ENCODE measurements at places on chromosomes 4 and X. TPM values are rescaled to one million over a fixed set of nuclear protein-coding genes. Genes with fewer than 3 reads are reported as not detected.

- no peaks in the 10 kb centered on the region for H3K36me3 ChIP-seq
- H3K4me3 ChIP-seq = no peak overlapping the region
- H3K4me1 ChIP-seq = no peaks in the 10 kb centered on the region
- no peaks in the 10 kb centered on the region for H3K27me3 ChIP-seq
These were observed 8.8 kb upstream of the XIAP start for GRCh38 chrX:123851079-123851478.

PCDH18 gene
- 22.4 TPM for total RNA-seq

DNA sequence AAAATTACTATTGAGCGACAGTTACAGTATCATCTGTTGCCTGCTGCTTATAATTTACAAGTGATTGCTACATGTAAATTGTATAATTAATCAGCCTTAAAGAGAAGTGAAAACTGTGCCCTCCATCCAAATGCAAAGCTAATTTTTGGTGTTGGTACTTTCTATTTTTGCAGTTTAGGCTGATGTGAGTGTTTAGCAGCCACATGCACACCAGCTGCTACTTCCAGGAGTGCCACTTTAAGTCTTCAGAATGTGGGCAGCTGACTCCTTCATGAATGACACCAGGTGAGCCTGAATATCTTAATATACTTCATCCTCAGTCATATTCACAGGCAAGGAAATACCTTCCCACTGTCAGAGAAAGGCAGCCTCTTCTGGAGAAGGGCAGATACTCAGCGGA lies 149.8 kb upstream of the RASGEF1B start:
- H3K27ac ChIP-seq = no peak overlapping the region
- H3K4me1 ChIP-seq = no peaks in the 10 kb centered on the region
- H3K36me3 ChIP-seq = no peaks in the 10 kb centered on the region

GRCh38 chr4:148415500-148415899 lies 26.7 kb downstream of the NR3C2 start:
- no peaks in the 10 kb centered on the region for H3K27me3 ChIP-seq
- H3K36me3 ChIP-seq = no peaks in the 10 kb centered on the region
- H3K27ac ChIP-seq = no peak overlapping the region
- no peak overlapping the region for H3K4me3 ChIP-seq
- no peak for DNase-seq
- no peaks in the 10 kb centered on the region for H3K4me1 ChIP-seq

GRCh38 chrX:1249101-1249887 lies 19.3 kb upstream of the CSF2RA start:
- DNase-seq = no peak
- H3K27me3 ChIP-seq = no peaks in the 10 kb centered on the region
- peaks cover 17% of the 10 kb centered on the region for H3K4me1 ChIP-seq
- H3K36me3 ChIP-seq = no peaks in the 10 kb centered on the region

PAGE2 gene
- not detected for total RNA-seq

- H3K4me3 ChIP-seq = no peak overlapping the region
- H3K27me3 ChIP-seq = no peaks in the 10 kb centered on the region
- H3K4me1 ChIP-seq = no peaks in the 10 kb centered on the region
- no peak for DNase-seq
These were observed 518 bp downstream of the TACR3 start for GRCh38 chr4:103719105-103719829.

- no peak overlapping the region for H3K27ac ChIP-seq
- no peaks in the 10 kb centered on the region for H3K27me3 ChIP-seq
- H3K4me1 ChIP-seq = no peaks in the 10 kb centered on the region
- H3K4me3 ChIP-seq = no peak overlapping the region
- no peak for DNase-seq
- H3K36me3 ChIP-seq = no peaks in the 10 kb centered on the region
These were observed 299.0 kb downstream of the NR3C2 start for GRCh38 chr4:148143174-148143573.

GRCh38 chr4:163528653-163529052 lies 34.2 kb downstream of the TMA16 start:
- H3K27ac ChIP-seq = no peak overlapping the region
- no peaks in the 10 kb centered on the region for H3K27me3 ChIP-seq
- H3K4me1 ChIP-seq = no peaks in the 10 kb centered on the region
- no peak overlapping the region for H3K4me3 ChIP-seq

- no peak for DNase-seq
- H3K27me3 ChIP-seq = no peaks in the 10 kb centered on the region
- H3K36me3 ChIP-seq = no peaks in the 10 kb centered on the region
- peak overlapping the region; percentile 67 for H3K27ac ChIP-seq
- H3K4me1 ChIP-seq = peaks cover 5% of the 10 kb centered on the region
These were observed 61.9 kb upstream of the NFKB1 start for GRCh38 chr4:102439236-102439614.

DNA sequence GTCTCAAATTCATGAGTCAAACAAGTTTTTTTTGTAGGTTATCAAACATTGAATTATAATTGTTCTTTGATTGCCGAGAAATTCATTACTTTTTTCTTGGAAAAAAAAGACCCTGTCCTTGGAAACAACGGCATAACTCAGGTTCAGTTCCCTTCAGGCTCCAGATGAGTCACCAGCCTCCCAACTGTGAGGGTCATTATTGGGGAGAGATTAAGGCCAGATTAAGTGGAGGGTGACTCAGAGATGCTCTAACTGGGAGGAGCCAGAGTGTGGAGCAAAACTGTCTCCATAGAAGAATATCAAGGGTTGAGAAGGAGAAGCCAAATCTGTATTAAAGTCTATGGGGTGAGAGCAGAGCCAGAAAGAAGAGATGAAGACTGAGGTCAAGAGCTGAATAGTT lies 9.6 kb downstream of the ADGRG4 start:
- H3K4me1 ChIP-seq = no peaks in the 10 kb centered on the region
- H3K27ac ChIP-seq = no peak overlapping the region
- H3K36me3 ChIP-seq = no peaks in the 10 kb centered on the region
- DNase-seq = no peak

- no peaks in the 10 kb centered on the region for H3K27me3 ChIP-seq
- H3K36me3 ChIP-seq = no peaks in the 10 kb centered on the region
- H3K4me3 ChIP-seq = peak within 1 kb of the TSS; percentile 31
- peak within 1 kb of the TSS; percentile 9 for H3K27ac ChIP-seq
- H3K4me1 ChIP-seq = no peaks in the 10 kb centered on the region
- no peak for DNase-seq
These were observed at the start of gene PAK3 for GRCh38 chrX:111095974-111096895. Gene PAK3, plus strand, starts transcription at chrX:111096191. Its CDS starts 26,913 bp downstream, at chrX:111123104.

DNA sequence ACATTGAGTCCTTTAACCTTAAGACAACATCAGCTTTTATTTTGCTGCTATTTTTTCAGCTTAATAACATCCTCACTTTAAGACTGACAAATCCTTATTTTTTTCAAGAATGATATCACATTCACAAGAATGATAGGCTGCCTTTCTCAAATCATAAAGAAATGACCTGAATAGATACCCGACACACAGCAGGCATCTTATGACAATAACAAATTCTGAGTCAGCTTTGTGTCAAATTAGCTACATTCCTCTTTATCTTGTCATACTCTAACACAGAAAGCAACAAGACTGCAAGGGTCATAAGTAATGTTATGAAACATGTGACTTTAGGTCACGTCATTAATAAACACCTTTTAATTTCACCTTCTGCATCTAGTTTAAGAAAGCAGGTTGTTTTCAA lies 2387.6 kb downstream of the PCDH7 start:
- no peak for DNase-seq
- H3K27ac ChIP-seq = no peak overlapping the region
- H3K36me3 ChIP-seq = no peaks in the 10 kb centered on the region
- H3K4me1 ChIP-seq = no peaks in the 10 kb centered on the region

GRCh38 chrX:9790866-9791265 lies 4.6 kb downstream of the SHROOM2 start:
- no peaks in the 10 kb centered on the region for H3K4me1 ChIP-seq
- H3K27me3 ChIP-seq = no peaks in the 10 kb centered on the region
- peak overlapping the region; percentile 39 for H3K27ac ChIP-seq
- no peak overlapping the region for H3K4me3 ChIP-seq
- no peak for DNase-seq

TBC1D8B gene
- 3.4 TPM for total RNA-seq

HSFX2 gene
- not detected for total RNA-seq

SMIM20 gene
- 13.7 TPM for total RNA-seq

GRCh38 chr4:19776021-19776459 lies 475.7 kb upstream of the SLIT2 start:
- H3K27me3 ChIP-seq = no peaks in the 10 kb centered on the region
- no peak overlapping the region for H3K4me3 ChIP-seq
- H3K27ac ChIP-seq = no peak overlapping the region
- H3K4me1 ChIP-seq = no peaks in the 10 kb centered on the region
- DNase-seq = no peak
- no peaks in the 10 kb centered on the region for H3K36me3 ChIP-seq

- H3K27me3 ChIP-seq = no peaks in the 10 kb centered on the region
- H3K36me3 ChIP-seq = peaks cover 41% of the 10 kb centered on the region
- DNase-seq = no peak
- no peak overlapping the region for H3K27ac ChIP-seq
- no peaks in the 10 kb centered on the region for H3K4me1 ChIP-seq
- no peak overlapping the region for H3K4me3 ChIP-seq
These were observed 31.1 kb downstream of the METTL14 start for GRCh38 chr4:118716304-118716703.

DNA sequence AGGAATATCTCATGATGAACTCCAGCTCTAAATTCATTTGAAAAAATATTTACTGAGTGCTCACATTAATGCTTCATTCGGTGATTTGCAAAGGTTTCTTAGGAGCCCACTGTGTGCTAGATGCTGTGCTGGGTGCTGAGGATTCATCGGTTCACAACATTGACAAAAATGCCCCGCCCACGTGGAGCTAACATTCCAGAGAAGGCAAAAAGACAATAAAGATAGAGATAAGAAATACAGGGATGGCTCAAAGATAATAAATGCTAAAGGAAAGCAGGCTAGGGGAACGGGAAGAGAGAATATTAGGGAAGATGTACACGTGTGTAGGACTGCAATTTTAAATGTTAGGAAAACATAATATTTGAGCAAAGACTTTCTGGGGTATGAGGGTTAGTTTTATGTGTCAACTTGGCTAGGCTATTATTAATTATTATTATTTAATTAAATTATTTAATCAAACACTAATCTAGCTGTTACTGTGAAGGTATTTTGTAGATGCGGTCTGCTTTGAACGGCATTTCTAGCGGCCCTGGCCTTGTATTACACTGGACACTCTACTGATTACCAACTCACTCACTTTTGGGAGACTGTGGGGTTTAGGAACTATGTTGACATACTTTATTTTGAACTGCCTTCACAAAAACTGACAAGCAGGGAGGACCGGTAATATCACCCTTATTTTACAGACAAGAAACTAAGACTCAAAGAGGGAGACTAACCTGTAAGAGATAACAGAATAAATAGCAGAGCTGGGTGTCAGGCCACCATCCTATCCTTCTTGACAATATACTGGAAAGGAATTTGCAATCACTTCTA lies 61.9 kb upstream of the IRF2 start:
- H3K4me1 ChIP-seq = peaks cover 35% of the 10 kb centered on the region
- H3K27ac ChIP-seq = peak overlapping the region; percentile 96
- DNase-seq = no peak

- DNase-seq = no peak
- H3K36me3 ChIP-seq = no peaks in the 10 kb centered on the region
- no peak overlapping the region for H3K4me3 ChIP-seq
These were observed 115.8 kb upstream of the DDIT4L start for GRCh38 chr4:100306018-100306417.

- H3K4me1 ChIP-seq = no peaks in the 10 kb centered on the region
- H3K27ac ChIP-seq = no peak overlapping the region
- no peaks in the 10 kb centered on the region for H3K27me3 ChIP-seq
- no peak overlapping the region for H3K4me3 ChIP-seq
- DNase-seq = no peak
These were observed 151.0 kb downstream of the NHS start for GRCh38 chrX:17525762-17526555.

DNA sequence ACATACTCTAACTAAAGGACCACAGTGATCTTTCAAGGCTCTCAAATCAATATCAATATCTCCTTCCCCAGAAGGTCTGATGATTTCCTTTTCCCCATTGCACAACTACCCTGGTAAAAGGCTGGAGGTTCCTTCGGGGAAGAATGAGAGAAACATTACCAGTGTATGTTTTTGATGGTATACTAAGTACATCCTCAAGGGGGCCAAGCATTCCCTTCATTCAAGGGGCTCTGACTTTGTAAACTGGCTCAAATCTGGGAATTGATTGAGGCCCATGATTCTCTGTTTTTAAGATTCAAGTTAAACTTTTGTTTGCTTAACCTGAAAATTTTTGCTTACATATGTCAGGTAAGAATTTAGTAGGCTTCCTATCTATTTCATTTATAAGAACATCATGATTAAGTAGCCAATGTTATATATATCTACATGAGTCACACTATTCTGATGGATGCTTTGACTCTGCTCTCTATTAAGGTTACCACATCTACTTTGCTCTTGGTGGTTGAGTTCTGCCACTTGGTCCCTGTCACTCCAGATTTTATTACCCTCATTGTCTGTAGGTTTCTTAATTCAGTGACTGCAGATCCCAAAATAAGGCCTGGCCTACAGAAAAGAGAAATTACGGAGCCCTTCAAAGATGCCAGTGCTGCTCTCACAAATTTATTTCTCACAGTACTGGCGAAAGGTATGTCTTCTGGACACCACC lies 16.4 kb upstream of the GUCY1B1 start:
- H3K4me3 ChIP-seq = no peak overlapping the region
- no peaks in the 10 kb centered on the region for H3K27me3 ChIP-seq
- H3K27ac ChIP-seq = no peak overlapping the region
- H3K36me3 ChIP-seq = no peaks in the 10 kb centered on the region
- no peak for DNase-seq

- H3K4me1 ChIP-seq = peaks cover 9% of the 10 kb centered on the region
- H3K27me3 ChIP-seq = peaks cover 15% of the 10 kb centered on the region
- no peaks in the 10 kb centered on the region for H3K36me3 ChIP-seq
- peak within 1 kb of the TSS; percentile 58 for H3K4me3 ChIP-seq
- peak within 1 kb of the TSS; percentile 77 for H3K27ac ChIP-seq
- DNase-seq = no peak
These were observed at the start of gene NDNF for GRCh38 chr4:121072224-121073003. Gene NDNF, minus strand, starts transcription at chr4:121072535. Its CDS starts 26,698 bp downstream, at chr4:121045837.

RGN gene
- total RNA-seq = 0.75 TPM

DNA sequence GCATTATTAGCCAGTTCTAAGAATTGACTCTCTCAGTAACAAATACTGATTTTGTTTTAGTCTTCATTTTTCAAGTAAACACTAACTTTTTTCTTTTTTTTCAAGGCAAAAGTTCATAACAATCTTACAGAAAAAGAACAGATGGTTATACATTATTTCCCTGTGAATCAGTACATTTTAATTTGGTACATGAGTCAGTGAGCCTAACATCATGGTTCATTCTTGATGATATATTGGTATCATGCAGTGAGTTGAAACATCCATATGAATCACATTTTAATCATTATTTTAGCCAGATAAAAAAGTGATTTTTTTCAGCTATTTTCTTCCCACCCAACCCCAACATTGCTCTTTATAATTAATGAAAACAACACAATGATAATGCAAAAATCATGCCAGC lies 184.3 kb upstream of the TACR3 start:
- no peak overlapping the region for H3K4me3 ChIP-seq
- no peaks in the 10 kb centered on the region for H3K36me3 ChIP-seq
- no peaks in the 10 kb centered on the region for H3K4me1 ChIP-seq
- no peaks in the 10 kb centered on the region for H3K27me3 ChIP-seq
